MCF 10A (cell line): ENCODE measurements at places on chromosomes 5 and 9. TPM values are rescaled to one million over a fixed set of nuclear protein-coding genes. Genes with fewer than 3 reads are reported as not detected.

DNA sequence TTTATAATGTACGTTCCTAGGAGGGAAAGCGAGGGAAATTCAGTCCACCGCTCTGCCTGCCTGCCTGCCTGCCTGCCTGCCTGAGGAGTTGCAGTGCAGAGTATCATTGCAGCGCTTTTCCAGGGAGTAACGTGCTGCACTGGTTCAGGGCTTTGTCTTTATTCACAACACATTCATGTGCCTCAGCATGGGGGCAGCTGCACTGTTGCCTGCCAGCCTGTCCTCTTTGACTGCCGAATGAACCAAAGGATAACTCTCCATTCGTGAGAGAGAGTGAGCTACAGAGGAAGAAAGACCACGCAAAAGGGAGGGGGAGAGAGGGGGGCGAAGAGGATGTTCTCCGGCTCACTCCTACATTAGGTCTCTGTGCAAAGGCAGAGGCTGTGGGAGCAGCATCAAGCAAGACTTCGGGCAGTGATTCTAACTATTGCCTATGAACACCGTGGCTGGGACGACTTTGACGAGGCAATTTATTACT, 791.2 kb downstream of the MAT2B start:
- DNase-seq: no peak

GRCh38 chr9:19231904-19232822, 1.7 kb downstream of the DENND4C start:
- DNase-seq: peak; percentile 29

Gene IFNA21
- not detected in 2 replicates for total RNA-seq

Gene PCDHGA11
- total RNA-seq: 0.30 and 0.76 TPM in 2 replicates
